Activated T-cell treated with anti-CD3 and anti-CD28 coated beads, Interleukin-2, amount 50 U/mL, for 72 hours (primary cell): ENCODE measurements at places on chromosomes 1 and 21. TPM values are rescaled to one million over a fixed set of nuclear protein-coding genes. Genes with fewer than 3 reads are reported as not detected.

The C1orf115 gene
- total RNA-seq, result 1.00 TPM

The RAD54L gene
- 33.1 TPM for total RNA-seq

The ROR1 gene
- 0.19 TPM for total RNA-seq

DNA sequence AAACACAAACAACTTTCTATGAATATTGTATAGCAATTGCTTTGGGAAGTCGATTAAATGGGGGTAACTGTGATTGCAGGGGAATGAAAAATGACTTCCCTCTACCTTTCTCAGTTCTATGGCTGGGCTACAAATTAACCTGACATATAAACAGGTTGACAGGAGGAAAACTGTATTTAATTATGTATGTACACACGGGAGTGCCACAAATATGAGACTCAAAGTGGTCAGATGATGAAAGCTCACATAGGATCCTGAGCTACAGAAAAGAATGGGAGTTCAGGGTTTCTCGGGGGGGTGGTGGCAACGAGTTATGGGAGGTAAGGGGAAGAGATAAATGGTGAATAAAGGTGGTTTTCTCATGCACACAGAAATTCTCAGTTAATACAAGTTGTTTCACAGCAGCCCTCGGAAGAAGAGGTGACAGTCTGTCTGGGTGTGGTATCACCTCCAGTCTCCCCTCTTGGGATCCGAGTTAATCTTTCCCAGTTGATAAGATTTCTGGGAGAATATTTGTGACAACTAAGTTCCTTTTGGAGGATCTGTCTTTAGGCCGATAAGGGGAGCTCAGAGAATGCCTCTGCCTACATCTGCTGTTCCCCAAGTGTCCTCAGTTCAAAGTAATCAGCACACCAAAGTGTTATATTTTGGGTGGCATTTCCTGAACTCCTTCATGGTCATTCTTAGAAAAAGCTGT, 26.3 kb downstream of the GADD45A start:
- no peaks in the 10 kb centered on the region for H3K36me3 ChIP-seq
- no peak overlapping the region for H3K4me3 ChIP-seq
- H3K27me3 ChIP-seq, result no peaks in the 10 kb centered on the region

DNA sequence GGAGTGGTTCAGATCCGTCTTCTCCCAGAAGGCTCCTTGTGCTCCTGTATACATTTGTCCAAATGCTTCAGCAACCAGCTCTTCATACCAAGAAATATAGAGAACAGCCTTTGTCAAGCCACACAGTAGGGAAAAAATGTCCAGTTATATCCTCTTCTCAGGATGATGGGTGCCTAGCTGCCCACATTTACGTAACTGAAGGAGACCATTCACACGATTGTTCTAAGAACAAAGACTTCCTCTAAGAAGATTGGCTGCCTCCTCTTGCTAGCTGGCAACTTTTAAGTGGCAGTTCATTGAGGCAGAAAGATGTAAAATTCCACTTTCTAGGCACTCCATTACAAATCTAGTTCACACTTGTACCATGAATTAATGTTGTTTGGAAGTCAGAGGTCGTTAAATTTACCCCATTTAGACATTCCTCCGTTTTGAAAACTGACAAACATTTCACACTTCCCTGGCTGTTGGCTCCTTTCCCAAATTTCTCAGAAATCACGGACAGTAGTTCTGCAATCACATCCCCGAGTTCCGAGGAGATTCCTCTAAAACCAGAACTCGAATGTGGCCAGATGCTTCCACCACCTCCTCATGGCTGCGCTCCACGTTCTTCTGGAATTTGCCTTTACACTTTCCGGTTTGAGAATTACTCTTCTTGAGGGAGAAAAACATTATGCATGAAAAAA, 45.6 kb upstream of the CSF1 start:
- H3K27me3 ChIP-seq, result no peaks in the 10 kb centered on the region
- H3K36me3 ChIP-seq, result peaks cover 3% of the 10 kb centered on the region
- DNase-seq, result no peak
- H3K4me3 ChIP-seq, result no peak overlapping the region
- H3K4me1 ChIP-seq, result peaks cover 7% of the 10 kb centered on the region

- no peaks in the 10 kb centered on the region for H3K36me3 ChIP-seq
- H3K27me3 ChIP-seq, result peaks cover 17% of the 10 kb centered on the region
- no peak for DNase-seq
- H3K27ac ChIP-seq, result no peak overlapping the region
Observed at GRCh38 chr1:65998763-65999583, 206.3 kb downstream of the PDE4B start.

DNA sequence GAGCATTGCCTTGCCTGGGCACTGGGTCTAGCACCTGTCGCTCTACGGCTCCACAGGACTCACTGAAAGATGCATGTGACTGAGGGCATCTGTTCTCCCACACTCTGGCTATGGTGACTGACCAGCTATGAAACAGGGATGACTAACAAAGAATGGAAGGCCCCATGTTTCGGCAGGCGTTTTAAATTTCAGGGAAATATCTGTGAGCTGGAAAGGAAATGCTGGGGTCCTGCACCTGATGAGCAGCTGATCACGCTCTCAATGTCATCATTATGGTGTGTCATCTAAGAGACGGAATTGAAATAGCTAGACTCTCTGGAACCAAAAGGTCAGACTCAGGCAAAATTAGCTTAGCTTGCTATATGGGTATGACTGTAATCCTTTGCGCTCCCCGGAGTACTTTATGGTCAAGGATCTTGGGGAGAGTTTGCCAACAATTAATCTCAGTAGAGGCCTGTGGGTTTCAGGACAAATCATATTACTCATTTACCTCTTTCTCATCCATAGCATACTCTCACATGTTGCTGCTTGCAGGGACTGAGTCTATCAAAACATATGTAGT, 24.5 kb upstream of the PALMD start:
- H3K27me3 ChIP-seq, result no peaks in the 10 kb centered on the region
- no peak for DNase-seq
- no peak overlapping the region for H3K4me3 ChIP-seq
- no peaks in the 10 kb centered on the region for H3K4me1 ChIP-seq
- H3K36me3 ChIP-seq, result no peaks in the 10 kb centered on the region
- no peak overlapping the region for H3K27ac ChIP-seq

DNA sequence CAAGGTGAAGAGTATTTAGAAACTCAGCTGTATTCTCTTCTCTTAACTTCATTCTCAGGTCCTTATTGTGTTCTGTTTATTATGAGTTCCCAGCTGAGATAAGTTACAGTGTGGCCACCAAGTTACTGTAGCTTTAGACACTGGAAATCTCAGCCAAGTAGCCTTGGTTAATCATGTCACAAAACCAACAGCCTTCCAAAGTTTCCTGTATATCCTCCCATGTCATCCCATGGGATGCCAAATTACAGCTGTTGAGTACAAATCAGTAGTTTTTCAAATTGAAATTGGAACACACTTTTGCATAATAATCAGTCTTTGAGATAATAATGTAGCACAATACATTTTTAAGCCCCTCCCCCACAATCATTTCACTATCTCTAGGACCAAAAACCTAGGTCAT, 10.7 kb downstream of the ADAMTS5 start:
- H3K4me3 ChIP-seq, result no peak overlapping the region
- H3K27me3 ChIP-seq, result no peaks in the 10 kb centered on the region
- H3K36me3 ChIP-seq, result no peaks in the 10 kb centered on the region
- H3K27ac ChIP-seq, result no peak overlapping the region

DNA sequence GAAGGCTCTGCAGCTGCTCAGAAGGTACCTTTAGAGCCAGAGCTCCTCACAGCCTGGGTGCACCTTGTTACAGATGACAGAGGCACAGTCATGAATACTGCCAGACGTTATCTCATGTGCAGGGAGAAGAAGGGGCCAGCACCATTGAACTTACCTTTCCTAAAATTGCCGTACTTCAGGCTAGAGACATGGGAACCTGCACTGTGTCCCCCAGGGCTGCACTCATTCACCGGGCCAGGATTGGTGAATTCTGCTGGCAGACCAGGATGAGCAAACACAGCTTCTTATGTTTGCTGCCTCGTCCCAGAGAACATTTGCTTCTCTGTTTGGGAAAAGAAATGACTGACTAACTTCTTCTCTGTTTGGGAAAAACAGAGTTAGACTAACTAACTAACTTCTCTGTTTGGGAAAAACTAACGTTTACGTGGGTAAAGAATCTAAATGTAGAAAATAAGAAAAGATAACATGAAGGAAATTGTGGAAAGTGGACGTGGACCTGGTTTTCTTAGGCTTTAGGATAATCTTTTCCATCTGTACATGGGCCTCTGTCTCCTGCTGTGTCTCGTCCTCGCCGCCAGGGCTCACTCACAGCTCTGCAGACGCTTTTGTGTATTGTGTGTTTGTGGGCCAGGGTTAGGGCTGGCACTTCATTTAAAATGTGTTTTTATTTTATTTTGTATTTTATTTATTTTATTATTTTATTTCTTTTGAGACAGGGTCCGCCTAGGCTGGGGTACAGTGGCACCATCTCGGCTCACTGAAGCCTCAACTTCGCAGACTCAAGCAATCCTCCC, 9.9 kb downstream of the OBSCN start:
- H3K27me3 ChIP-seq, result no peaks in the 10 kb centered on the region
- peaks cover 3% of the 10 kb centered on the region for H3K36me3 ChIP-seq
- H3K4me3 ChIP-seq, result no peak overlapping the region
- DNase-seq, result no peak
- H3K4me1 ChIP-seq, result peaks cover 4% of the 10 kb centered on the region

DNA sequence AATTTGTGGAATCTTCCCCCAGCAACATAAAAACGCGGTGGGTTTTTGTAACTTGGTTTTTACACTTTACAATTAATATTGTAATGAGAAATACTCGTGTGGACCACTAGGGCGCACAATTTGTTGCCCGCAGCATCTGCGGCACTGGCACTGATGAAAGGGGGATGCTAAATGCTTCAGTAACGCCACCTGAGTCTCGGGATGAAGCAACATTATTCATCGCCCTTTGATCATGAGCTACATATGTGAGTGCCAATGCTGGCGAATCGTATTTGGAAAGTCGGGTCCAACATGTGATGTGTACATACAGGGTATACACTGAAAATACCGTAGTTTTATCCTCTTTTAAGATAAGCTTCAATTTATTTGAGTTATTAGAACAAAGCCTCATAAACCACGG, 34.2 kb upstream of the COX20 start:
- DNase-seq, result peak; percentile 60
- H3K4me3 ChIP-seq, result no peak overlapping the region
- peaks cover 6% of the 10 kb centered on the region for H3K4me1 ChIP-seq
- H3K27ac ChIP-seq, result no peak overlapping the region
- no peaks in the 10 kb centered on the region for H3K36me3 ChIP-seq

- H3K36me3 ChIP-seq, result no peaks in the 10 kb centered on the region
- H3K27me3 ChIP-seq, result no peaks in the 10 kb centered on the region
- no peak overlapping the region for H3K4me3 ChIP-seq
Observed at GRCh38 chr1:226980122-226980560, 40.0 kb downstream of the COQ8A start.

DNA sequence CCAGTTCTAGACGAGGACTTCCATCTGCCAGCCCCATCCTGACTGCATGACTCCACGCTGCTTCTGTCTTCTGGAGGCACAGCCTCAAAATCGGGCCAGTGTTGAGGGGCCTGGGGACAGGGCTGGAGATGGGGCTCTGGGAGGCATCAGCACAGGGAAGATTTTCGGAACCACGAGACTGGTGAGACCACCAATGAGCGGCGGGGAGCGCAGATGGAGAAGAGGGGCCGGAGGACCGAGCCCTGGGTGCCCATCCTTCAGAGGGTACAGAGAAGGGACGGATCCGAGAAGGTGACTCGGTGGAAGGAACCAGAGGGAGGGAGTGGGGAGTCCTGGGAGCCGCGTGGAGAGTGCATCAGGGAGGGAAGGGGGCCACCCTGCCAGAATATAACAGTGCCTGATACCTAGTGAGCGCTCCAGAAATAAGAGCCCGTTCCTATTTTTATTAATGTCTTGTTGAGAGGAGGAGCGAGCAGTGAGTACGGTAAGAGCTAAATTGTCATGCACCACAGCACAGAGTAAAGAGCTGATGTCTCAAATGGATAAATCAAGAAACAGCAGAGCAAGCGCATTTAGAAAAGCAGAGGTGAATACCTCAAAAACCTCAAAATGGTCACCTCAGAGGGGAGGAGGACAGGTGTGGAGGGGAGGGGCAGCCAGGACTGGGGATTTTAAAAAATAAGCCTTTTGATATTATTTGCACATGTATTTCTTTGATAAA, 26.2 kb upstream of the KIF26B start:
- no peak for DNase-seq
- no peaks in the 10 kb centered on the region for H3K4me1 ChIP-seq
- peaks cover 9% of the 10 kb centered on the region for H3K27me3 ChIP-seq

DNA sequence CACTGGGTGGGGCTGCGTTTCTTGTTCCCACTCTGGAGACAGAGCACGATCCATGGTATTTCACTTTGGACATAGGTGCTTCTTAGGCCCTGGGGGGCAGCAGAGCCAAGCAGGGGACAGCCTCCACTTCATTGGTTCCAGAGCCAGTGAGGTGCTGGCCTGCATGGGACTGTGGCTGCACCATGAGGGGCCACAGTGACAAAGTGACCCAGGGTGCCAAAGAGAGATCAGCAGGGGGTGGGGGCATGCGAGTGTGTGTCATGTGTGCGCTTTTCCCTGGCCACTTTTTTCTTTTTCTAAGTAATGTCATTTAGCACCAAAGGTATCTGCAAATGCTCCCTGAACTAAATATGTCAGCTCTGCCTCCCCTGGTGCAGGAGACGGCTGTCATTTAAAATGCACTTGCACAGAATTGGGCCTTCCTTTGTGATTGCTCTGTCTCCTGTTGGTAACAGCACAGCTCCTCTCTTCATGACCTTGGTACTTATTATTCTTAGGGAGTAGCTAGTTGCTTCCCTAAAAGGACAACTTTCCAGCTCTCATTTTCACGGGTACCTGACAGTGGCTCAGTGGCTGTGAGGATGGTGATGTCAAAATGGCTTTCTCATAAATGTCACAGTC, 75.5 kb upstream of the VAMP3 start:
- DNase-seq, result no peak
- H3K27ac ChIP-seq, result no peak overlapping the region
- H3K27me3 ChIP-seq, result peaks cover 24% of the 10 kb centered on the region
- H3K4me3 ChIP-seq, result no peak overlapping the region
- H3K36me3 ChIP-seq, result peaks cover 7% of the 10 kb centered on the region
- H3K4me1 ChIP-seq, result no peaks in the 10 kb centered on the region

DNA sequence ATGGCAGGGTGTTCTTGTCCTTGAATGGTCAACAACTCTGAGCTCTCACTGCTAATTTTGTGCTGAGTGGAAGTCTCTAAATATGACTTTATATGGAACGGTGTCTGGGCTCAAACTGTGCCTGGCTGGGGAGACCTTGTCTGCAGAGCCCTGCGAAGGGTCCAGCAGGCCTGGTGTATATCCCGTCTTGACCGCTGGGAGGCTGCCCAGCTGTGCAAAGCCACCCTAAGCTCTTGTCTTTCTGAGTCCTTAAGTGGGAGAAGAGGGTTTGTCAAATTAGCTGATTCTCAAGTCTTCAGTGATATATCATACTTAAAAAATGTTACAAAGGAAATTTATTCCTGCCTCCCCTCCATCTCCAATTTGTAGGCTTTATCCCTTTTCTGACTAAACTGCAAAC, 198.7 kb downstream of the KCNJ6 start:
- DNase-seq, result no peak
- peaks cover 30% of the 10 kb centered on the region for H3K27me3 ChIP-seq
- H3K4me1 ChIP-seq, result no peaks in the 10 kb centered on the region
- no peak overlapping the region for H3K27ac ChIP-seq
